GM04504 (cell line): ENCODE measurements at places on chromosomes 6 and 20.

DNA sequence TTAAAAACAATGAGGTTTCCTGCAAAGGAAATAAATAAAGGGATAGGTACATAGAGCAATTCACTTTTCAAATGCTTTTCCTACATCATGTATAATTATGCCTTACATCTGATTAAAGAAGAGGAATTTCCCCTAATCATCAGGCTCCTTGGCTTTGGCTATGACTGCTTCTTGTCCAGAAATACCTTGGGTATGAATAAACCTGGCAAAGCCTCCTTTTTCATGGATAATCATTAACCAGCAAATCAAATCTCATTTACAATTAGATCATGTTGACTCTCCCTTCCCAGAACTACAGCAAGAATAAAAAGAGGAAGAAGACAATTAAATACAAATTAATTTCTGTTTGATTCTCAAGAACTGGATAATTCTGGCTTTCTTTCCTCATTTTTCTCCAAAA is 58.0 kb upstream of the CD2AP start:
- no peak for DNase-seq

- DNase-seq: no peak
Observed at GRCh38 chr6:109166673-109167072, 71.4 kb downstream of the CEP57L1 start.

- DNase-seq: peak; percentile 67
Observed at GRCh38 chr6:4059115-4059777, 19.7 kb downstream of the FAM217A start.

DNA sequence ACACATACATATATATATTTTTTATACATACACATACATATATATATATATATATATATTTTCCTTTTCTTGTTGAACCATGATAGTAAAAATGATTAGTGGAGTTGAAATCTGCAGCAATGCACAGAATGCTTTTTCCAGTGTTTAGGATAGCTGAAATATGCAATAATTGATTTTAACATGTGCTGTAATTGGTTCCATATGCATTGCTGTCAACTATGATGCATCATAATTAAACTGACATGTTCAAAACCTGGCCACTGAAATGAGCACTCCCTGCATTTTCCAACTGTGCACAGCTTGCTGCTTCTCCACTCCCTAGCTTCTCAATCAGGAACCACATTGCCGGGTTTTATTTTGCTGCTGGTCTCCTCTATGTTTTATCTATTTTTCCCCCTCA is 358.3 kb downstream of the PAX1 start:
- no peak for DNase-seq

GRCh38 chr6:101613556-101613955 is 220.0 kb downstream of the GRIK2 start:
- no peak for DNase-seq

DNA sequence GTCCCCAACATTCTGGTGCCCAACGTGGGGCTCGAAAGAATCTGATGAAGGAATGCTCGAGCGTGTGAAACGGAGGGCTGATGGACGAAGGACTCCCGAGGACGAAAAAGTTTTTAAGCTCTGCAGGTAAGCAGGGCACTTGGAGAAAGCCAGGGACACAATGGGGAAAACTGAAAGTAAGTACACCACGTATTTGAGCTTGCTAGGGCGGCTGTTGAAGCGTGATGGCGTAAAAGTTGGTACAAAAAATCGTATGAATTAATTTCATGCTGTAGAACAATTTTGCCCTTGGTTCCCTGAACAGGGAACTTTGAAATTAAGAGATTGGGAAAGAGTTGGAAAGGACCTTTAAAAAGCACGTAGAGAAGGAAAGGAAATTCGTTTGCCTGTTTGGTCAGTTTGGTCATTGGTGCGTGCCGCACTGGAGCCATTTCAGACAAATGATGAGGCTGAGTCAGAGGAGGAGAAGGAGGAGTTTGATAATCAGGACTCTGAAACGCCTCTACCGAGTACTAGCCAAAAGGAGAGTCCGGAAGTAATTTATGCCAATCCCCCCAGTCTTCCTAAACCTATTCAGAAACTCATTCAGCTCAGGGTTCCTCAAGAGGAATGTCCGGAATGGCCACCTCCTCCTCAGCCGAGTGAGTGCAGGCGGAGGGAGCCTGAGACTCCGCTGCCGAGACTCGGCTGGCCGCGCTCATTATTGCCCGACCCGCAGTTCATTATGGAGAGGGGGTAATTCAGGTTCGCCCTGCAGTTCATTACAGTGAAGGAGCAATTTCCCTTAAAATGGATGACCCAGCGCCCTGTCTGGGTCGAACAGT is 59.2 kb upstream of the PRSS16 start:
- DNase-seq: peak; percentile 51

DNA sequence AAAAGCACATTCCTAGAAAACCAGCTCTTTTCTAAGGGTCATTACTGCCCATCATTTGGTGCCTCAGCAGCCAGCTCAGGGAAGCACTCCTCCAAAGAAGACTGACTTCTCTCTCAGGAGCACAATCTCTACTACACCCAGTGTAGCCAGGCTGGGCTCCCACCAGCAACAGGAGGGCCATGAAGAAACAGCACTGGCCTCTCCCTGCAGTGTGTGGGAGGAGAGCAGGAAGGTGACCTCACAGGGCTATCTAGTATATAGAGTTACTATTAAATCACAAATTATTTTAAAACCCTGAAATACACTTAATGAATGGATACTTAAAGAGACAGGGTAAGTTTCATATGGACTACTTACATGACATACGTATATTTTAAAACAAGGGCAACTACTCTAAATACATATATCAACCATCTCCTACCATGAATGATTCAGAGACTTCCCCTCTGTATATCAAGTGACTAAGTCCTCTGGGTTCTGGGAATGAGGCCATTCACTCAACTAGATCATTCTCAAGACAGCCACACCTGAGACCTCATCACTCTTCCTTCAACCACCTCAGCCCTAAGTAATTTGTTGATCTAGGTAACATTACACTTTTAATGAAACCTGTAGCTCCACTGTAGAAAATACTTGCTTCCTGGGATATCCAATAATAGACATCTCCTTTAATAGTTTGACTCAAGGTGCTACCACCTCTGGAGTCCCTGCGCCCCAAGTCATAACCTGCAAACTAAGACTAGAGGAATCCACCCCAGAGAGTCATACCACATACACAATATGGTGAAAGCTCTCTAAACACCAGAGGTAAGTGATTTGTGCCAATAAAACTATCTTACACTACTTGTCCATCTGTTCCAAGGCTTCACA is 25.2 kb downstream of the TBX18 start:
- no peak for DNase-seq

DNA sequence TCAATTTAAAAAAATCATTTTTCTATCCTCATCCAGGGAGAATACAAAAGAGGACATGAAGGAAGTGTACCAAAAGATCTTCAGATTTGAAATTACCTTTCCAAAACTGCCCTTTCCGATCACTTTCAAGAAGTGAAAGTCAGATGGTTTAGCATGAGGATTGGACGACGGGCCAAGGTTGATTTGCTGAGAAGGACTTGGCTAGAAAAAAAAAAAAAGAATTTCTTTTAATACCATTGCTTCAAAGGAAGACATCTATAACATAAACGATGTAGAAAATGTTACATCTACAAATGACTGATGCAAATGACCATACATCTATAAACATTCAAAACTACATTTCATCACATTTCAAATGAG is 120.9 kb upstream of the SLC2A12 start:
- DNase-seq: no peak

- DNase-seq: no peak
Observed at GRCh38 chr6:136719280-136720044, 72.8 kb downstream of the MAP3K5 start.

- DNase-seq: peak; percentile 77
Observed at GRCh38 chr20:53917145-53918019, 153.0 kb downstream of the BCAS1 start.

DNA sequence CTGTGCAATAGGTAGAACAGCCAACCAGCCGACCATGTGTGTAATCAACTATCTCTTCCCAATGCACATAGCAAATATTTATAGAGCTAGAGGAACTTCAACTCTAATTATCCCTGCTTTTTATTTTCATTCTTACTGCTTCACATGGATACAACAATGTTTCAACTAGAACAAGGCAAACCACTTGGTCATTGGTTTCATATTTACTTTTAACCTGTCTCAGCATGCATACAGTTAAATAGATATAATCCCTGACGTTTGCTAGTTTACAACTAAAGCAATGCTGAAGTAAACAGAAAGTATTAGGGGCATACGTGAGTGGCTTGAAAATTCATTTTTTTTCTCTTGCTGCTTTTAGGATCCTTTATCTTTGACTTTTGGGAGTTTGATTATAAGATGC is 318.5 kb upstream of the MAP3K7 start:
- DNase-seq: no peak

GRCh38 chr6:15326067-15326614 is 80.3 kb downstream of the JARID2 start:
- DNase-seq: no peak

DNA sequence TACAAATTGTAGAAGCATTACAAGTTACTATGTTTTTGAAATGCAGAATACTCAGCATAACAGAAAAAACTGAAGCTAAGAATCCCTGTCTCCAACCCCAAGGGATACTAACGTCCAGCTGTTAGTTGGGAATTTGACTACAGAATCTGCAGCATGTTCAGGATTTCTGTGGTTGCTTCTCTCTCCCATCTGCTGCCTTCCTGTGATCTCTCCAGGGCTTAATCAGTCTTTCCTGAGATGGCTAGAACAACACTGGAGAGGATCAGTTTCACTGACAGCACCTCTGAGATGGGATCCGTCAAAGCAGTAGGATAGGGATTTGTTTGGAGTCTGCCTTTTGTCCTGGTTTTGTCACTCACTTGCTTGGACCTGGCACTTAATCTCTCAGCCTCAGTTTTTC is 73.3 kb upstream of the NUP153 start:
- no peak for DNase-seq

DNA sequence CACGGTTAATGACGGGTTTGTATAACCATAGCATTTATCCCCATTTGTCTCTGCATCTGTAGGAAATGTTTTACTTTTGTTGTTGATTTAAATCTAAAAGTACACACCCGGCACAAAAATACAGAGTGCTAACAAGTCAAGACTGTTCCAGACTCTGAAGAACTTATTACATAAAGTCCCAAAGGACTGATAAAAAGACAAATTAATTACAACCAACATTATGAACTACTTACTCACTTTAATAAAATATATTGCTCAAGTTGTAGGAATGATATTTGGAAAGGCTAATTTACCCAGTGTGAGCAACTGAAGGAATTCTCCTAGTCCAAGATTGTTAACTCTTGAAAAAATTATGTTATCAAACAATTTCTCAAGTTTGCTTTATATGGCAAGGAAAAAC is 115.6 kb downstream of the KIF13A start:
- no peak for DNase-seq

GRCh38 chr6:89364586-89364985 is 12.1 kb upstream of the UBE2J1 start:
- DNase-seq: no peak

GRCh38 chr6:96907498-96907897 is 9.8 kb upstream of the NDUFAF4 start:
- no peak for DNase-seq

- DNase-seq: no peak
Observed at GRCh38 chr6:134287859-134288537, 29.9 kb downstream of the SGK1 start.

DNA sequence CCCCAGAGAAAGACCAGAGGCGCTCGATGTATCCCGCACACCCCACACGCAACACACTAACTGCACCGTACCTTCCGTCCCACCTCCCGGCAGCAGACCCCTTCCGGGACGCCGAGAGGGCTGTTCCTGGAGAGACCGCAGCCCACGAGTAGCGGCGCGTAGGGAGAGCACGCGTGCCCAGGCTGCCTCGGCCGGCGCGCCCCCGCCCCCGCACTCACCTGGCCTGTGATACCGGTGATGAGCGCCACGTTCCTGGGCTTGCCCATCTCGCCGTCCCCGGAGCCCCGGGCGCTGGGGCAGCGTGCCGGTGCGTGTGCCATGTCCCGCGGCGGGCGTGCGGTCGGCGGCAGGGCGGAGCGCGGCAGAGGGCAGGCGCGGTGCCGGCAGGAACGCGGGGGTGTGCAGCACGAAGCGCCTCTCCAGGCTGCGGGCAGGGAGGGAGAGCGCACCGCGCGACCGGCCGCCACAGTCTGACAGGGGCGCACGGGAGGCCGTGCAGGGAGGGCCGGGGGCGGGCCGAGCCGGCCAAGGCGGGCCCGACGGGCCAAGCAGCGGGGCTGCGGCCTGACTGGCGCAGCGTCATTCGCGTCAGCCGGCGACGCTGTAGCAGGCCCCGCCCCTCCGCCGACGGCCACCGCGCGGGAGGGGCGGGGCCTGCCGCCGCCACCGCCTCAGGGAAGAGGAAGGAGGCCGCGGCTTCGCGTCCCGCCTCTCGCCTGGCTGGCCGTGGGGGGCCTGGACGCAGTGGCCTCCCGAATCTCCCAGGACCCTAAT is at the start of gene GMDS:
Gene GMDS (minus strand): TSS at position 503 of the 774 bp plus-strand sequence.
- peak; percentile 77 for DNase-seq
